HuH-7 (cell line): ENCODE measurements at places on chromosomes 1 and 21.

DNA sequence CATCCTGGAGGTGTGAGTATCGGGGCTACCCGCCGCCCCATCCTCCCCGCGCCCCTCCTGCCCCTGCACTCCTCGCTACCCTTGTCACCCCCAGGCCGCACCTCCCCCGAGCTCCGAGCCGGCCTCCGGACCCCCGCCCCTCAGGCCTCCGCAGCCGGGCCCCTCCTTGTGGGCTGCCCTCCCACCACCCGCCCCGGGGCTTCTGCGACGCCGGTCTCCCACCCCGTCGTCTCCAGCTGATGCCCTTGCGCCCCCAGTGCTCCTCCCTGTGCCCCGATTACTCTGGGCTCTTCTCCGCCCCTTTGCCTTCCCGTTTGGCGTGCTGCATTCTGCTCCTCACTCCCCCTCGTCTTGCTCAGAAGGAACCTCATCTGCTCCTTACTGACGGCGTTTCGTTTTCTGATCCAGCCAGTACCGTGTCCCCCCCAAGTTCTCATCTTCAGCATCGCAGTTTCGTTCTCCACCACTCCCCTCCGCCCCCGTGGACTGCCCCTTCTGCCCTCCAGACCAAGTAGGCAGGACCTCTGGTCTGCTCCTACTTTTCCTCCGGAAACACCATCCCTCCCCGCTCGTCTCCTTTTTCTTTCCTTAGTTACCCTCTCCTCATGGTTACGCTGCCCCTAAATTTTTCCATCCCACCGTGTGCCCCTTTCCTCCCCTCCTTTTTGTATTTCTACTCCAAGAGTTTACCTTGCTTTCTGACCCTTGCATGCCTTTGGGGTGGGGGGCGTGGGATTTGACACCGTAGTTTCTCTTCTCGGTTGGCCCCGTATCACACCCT is 841 bp downstream of the SNX27 start:
- no peak for DNase-seq

DNA sequence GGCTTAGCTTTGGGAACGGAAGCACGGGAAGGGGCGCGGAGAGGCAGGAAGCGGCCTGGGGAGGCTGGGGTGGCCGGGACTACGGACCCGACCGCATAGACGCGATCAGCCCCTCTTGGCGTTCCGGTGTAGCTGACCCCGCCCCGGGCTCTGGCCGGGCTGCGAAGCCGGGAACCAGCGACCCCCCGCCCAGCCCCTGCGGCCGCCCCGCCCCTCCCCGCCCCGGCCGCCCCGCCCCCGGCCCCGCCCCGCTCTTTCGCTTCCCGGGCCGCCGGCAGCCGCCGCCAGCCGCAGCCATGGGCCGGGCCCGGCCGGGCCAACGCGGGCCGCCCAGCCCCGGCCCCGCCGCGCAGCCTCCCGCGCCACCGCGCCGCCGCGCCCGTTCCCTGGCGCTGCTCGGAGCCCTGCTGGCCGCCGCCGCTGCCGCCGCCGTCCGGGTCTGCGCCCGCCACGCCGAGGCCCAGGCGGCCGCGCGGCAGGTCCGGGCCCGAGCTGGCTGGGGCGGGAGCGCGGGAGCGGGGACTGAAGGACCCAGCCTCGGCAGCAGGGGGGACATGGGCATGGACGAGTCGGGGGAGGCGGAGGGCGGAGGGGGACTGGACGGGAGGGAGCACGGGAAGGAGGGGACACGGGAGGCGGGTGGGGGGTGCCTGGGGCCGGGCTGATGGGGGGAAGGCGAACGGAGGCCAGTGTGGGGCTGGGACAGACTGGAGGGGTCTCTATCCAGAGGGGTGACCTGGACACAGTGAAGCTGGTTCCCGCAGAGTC is at the start of gene SELENON:
SELENON (plus strand) TSS at position 259 of the 768 bp plus-strand sequence; CDS start at position 297, 38 bp downstream.
- peak; percentile 85 for DNase-seq

DNA sequence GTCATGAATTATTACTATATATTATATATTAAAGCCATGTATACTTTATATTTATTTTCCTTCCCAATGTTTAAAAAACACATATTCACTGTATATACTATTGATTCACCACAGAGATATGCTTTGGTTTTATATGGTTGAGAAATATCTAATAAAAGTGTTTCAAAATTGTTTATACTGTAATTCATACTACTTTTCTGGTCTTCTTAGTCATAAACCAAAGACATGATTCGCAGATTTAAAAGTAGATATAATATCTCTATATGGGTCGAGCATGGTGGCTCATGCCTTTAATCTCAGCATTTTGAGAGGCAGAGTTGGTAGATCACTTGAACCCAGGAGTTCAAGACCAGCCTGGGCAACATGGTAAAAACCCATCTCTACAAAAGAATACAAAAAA is 738.4 kb downstream of the USP25 start:
- DNase-seq: no peak

- DNase-seq: peak; percentile 27
These were observed 10.5 kb upstream of the SPEN start for GRCh38 chr1:15836772-15837669.

DNA sequence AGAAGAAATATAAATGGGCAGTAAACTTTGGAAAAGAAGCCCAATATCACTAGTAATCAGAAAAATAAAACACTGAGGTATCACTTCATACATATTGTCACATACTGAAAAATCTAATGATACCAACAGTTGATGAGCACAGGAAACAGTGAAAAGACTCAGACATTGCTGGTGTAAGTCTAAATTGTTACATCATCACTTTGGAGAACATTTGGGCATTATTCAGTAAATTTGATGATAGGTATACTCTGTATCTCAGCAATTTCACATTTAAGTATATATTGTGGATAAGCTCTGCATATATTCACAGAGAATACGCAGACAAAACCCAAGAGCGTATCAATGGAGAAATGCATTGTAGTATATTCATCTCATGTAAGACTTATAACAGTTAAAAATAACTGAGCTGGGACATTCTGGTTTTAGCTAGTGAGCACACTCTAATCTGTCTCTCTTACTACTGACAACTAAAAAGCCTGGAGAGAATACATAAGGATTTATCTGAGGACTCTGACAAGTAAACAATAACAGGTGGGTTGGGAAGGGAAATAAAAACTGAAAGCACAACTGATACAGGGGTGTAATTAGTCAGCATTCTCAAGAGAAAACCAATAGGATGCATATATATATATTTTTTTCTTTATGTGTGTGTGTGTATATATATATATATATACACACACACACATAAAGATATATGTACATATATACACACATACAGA is 212.7 kb upstream of the JUN start:
- DNase-seq: no peak

GRCh38 chr1:179288977-179289376 is 4.6 kb upstream of the SOAT1 start:
- DNase-seq: no peak

GRCh38 chr1:14253676-14254075 is 344.8 kb upstream of the KAZN start:
- DNase-seq: no peak

GRCh38 chr1:226986496-226987178 is 46.5 kb downstream of the COQ8A start:
- peak; percentile 12 for DNase-seq

GRCh38 chr1:92990828-92991227 is 29.6 kb upstream of the DIPK1A start:
- no peak for DNase-seq

- no peak for DNase-seq
These were observed 8.4 kb downstream of the RPS6KA1 start for GRCh38 chr1:26537951-26538352.

DNA sequence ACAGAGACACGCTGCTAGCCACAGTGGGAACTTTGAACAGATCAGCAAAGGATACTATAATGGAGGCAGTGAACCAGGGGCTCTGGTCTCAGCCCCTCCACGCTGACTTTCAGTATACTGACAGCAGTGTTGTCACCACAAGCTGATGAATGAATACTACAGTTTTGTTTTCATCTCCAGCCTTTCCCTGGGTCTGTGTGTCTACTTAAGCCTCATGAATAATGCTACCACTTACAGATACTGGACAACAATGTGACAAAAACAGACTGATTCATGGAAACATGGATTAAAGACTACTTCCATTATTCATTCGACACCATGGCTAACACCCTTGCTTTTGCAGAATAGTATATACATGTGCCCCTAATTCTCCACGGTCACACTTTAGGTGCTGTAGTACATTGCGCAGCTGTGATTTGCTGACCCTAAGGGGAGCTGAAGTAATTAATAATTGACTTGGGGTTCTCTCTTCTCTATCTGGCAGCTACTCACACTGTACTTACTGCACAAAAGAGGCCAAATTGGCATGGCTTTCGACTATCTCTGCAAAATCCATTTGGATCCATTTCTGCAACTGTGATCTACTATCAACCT is 203.2 kb upstream of the LYPLAL1 start:
- DNase-seq: no peak

DNA sequence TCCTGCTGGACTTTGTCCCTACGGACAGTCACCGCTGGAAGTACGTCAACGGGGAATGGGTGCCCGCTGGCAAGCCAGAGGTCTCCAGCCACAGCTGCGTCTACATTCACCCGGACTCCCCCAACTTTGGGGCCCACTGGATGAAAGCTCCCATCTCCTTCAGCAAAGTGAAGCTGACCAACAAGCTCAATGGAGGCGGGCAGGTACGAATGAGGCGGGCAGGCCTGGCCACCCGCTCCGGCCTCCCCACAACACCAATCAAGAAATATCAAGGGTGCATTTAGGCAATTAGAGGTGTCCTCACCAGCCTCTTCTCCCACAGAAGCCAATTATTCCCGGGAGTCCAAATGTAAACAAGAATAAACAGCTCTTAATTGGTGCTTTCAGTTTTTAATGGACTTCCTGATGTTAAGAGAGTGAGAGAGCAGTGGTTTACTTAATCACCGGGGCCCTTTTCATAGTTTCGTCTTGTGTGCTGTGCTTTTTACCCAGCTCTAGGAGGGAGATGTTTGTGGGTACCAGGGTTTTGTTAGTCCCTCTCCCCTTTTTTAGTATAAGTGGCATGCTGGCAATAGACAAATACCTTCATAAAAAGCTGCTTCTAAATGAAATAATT is 10.7 kb downstream of the TBX19 start:
- DNase-seq: no peak

DNA sequence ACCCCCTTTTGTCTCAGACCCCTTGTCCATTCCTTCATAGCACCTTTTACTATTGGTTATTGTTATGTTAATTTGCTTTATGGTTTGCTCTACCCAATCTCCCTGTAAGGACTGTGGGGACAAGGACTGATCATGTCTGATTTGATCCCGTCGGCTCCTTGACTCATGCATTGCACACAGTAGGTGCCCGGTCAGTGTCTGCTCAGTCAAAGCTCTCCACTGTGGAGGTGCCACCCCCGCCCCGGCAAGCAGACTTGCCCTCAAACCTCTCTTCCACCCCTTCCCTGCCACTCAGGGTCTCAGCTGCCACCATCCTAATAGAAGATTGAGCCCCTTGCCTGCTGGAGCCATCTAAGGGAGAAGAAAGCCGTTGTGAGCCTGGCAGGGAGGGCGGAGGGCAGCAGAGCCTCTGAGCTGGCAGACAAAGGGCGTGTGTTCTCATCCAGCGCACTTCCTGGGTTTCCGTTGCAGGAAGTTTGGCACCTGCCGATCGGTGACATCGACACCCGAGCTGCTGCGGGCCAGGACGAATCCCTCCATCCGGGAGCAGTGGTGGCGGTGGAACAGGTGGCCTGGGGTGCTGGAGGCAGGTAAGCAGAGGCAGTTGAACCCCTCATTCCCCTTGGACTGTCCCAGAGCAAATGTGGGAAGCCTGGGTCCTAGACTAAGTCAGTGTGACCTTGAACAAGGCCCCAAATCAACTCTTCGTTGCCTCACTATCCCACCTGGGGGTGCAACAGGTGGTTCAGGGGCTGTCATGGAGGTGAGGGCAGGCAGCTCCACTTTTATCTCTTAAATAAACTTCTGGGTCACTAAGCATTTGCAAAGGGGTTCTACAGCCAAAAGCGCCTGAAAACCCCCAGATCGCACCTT is 2.2 kb upstream of the FBLIM1 start:
- no peak for DNase-seq

GRCh38 chr21:44984792-44985440 is 45.1 kb downstream of the SLX9 start:
- DNase-seq: no peak

GRCh38 chr1:17892225-17892624 is 137.1 kb downstream of the ACTL8 start:
- no peak for DNase-seq

DNA sequence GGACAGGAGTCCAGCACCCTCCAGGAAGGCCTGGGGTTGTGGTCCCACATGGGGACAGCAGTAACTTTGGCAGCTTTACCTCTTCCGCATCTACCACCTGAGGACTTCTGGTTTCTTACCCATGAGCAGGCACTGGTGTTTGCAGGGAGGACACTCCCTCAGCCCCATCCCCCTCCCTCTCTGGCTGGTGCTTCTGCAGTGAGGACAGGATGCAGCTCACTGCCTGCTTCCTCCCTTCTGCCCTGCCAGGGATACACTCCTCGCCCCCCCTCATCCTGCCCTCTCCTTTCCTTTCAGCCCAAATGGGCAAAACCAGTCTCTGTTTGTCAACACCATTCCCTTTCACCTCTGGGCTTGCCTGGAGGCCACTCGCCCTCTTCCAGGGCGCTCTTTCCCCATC is 62.4 kb downstream of the KIRREL1 start:
- no peak for DNase-seq

DNA sequence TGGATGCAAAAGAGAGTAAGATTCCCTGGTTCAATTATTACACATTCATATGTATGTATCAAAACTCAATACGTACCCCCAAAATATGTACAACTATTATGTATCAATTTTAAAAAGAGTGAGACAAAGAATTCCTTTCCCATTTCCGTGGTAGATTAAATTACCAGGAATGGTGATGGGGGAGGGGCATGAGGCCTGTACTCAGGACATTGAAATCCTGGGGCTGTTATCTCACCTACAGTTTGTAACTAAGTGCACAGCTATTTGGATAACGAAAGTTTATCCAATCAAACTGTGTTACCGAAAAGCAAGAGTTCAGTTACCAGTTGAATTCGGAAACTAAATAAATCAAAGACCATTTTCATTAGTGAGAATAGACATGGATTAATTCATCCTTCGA is 8.3 kb upstream of the ESRRG start:
- DNase-seq: no peak

DNA sequence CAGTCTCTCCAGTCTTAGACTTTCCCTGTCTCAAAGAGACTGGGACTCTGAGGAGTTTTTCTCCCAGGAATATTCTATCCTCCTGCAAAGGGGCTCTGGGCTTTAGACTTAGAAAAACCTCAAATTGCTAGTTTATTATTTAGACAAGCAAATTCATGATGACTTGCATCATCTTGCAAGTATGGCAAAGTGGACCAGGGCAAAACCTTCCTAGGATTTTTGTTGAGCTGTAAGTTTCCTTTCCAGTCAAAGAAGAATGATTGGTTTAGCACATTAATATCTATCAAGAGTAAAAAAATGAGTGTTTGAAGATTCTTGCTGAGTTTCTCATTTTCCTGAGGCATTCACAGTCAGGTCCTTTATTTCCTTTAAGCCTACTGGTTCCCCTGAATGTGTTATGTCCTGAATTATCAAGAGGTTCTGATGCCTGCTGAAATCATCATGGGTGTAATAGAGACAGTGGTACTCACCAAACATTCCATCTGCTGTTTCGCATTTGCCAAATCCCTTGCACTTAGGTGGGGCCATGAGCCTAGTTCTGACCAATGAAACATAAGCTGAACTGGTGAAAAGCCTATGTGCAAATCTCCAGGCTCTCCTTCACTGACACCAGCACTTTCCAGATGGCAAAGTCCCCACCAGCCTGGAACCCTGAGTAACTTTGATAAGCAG is 25.2 kb upstream of the SPAG17 start:
- DNase-seq: no peak
